ENCODE measurements at places on chromosomes 5 and 9.

DNA sequence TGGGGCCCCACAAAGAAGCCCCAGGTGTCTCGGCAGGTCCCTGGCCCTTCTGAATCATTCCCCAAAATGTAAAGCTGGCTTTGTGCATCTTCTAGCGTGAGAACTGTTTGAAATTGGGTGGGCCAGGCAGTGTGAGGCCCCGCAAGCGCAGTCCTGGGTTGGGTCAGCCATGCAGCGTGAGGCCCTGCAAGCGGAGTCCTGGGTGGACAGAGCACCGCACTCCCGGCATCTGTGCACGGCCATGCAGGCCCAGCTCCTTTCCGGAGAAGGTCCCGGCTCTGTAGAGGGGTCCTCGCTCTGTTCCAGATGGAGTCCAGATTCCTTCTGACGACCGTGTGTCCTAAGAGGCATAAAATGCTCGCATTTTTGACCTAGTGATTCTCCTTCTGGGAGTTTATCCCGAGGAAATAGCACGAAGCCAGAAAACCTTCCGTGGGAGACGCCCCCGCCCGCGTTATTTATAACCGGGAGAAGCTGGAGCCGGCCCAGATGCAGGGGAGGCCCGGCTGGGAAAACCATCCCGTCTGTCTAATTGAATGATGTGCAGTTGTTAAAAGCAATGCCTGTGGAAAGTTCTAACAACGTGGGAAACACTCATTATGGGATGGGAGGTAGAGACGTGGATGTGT is 19.4 kb upstream of the NOTCH1 start:
- DNase-seq = no peak

DNA sequence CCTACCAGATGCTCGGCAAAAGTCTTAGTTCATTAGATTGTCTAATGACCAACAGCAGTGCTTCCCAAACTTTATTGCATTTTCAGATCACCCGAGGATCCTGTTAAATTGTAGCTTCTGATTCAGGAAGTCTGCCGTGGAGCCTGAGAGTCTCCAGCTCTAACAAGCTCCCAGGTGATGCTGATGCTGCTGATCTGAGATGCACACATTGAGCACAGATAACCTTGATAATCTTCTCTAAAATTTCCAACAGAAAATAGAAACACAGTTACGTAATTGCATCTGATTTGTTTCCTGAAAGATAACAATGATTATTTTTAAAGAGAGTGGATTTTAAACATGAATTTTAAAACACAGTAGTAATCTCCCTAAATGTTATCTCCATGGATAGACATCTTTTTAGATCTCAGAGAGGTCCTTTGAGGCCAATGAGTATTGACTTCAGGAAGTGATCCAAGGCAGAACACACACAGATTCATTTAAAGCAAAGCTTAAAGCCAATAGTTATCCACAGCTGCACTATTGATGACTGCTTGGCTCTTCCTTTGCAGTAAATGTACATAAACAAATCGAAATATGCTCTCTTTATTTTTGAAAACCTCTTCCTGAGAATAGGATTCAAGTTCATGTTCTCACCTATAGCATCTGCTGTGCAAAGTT is 122.8 kb upstream of the TNPO1 start:
- no peak for DNase-seq

DNA sequence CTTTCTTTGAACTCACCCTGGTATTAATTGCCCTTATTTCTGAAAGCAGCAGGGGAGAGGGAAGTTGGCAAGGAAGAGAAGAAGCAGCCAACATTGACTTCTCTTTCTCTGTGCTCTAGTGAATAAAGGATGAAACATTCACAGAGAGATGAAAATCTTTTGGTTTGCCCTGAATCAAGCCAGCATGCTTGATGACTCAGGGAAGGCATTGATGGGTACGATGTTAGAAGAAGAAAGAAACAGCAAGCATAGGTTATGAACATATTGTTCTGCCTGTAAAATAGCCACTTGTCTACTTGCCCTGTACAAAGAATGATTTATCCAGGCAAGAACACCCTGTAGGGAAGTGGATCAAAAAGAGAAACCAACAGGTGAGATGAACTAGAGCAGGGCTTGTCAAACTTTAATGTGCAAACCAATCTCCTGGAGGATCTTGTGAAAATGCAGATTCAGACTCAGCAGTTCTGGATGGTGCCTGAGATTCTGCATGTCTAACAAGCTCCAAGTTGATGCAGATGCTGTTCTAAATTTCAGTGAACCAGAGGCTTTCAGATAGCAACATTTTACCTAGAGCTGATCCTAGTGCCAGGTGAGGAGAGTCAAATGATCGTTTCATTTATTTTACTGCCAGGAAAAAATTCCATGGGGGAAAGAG is 586.6 kb upstream of the TLE4 start:
- no peak for DNase-seq

GRCh38 chr9:23621188-23621587 is 204.9 kb downstream of the ELAVL2 start:
- DNase-seq = no peak

DNA sequence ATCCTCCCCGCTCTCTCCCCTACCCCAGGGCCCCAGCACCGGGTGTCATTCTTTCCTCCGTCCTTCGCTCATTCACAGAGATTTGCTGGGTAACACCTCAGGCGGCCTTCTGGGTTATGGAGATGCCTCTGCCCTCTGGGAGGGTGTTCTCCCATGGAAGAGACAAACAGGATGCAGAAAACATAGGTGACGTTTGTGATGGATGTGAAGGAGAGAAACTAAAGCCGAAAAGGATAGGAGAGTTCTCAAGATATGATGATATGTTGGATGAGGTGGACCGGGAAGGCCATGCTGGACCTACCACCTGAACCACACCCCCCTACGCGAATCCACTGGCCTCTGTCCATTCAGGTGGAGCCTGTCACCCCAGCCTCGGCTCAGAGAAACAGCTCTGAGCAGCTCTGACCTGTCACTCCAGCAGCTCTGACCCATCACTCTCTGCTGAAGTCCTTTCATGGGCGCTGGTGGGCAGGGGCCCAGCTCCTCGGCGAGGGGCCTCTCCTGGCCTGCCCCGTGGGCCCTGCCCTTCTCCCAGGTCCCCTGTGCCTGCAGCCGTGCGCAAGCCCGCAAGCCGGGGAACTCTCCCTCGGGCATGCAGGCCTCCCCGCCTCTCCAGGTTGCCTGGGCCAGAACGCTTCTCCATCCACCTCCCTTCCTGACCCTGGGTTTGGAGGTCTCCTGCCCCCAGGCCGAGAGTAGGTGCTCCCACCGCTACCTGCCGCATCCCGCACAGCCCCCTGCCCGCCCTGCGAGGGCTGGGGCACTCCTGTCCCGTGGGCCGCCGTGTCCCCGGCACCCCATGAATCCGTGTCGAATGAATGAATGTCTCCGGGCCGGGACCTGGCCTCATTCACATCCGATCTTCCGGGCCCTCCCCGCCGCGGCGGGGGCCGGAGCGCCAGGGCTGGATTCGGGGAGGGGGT is 717 bp upstream of the NCS1 start:
- DNase-seq = no peak

DNA sequence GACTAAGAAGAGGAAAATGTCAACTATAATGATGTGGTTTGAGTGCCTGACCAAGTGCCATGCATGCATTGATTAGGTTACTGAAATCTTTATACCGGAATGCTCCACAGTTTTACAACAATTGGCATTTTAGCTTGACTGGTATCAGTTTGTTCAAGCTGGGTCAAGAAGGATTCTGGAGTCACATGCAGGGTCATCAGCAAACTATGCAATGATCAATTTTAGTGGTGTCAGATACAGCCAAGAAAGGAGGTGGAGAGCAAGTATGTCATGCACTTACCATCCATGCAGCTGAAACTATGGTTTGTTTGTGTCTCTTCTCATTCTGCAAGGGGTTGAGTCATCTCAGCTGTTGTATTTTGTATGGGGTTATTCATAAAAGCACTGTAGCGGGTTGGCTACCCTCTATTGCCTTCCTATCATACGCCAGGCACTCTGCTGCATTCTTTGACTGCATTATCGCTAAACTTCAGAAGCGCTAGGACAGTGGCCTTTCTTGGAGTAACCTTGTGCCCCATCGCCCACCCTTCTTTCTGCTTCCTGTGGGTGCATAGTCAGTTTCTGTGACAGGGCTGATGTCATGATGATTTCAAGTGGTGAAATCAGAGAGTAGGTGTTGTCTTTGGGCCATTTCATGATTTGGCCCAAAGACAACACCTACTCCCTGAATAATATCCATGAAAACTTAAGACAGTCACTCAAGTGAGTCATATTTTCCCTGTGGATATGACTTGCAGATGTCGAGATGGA is 145.4 kb downstream of the MTX3 start:
- DNase-seq = no peak

GRCh38 chr5:150347451-150347850 is 10.0 kb upstream of the TCOF1 start:
- no peak for DNase-seq

- DNase-seq = no peak
Measured at GRCh38 chr9:89446261-89446960, 51.5 kb downstream of the SEMA4D start.

- no peak for DNase-seq
Measured at GRCh38 chr5:143931476-143931875, 119.5 kb downstream of the HMHB1 start.

GRCh38 chr5:96876292-96876850 is at the start of gene ERAP2:
ERAP2 (plus strand) TSS chr5:96876500; CDS start chr5:96879686, 3,186 bp downstream.
- peak; percentile 49 for DNase-seq

Measured in A549 (cell line).